ENCODE measurements at places on chromosomes 5 and 9. TPM values are rescaled to one million over a fixed set of nuclear protein-coding genes. Genes with fewer than 3 reads are reported as not detected.

MORN5 gene
- not detected for total RNA-seq

F2RL2 gene
- total RNA-seq = 0.17 TPM

SLIT3 gene
- 25.5 TPM for total RNA-seq

TTC23L gene
- 0.43 TPM for total RNA-seq

FBLL1 gene
- 0.51 TPM for total RNA-seq

ZDHHC11B gene
- 6.4 TPM for total RNA-seq

GTF2H2C gene
- 26.4 TPM for total RNA-seq

FOXD1 gene
- total RNA-seq = 0.16 TPM

IL13 gene
- total RNA-seq = not detected

SMARCA2 gene
- 131 TPM for total RNA-seq

FOXD4L4 gene
- total RNA-seq = 0.27 TPM

QRFP gene
- total RNA-seq = not detected

DNA sequence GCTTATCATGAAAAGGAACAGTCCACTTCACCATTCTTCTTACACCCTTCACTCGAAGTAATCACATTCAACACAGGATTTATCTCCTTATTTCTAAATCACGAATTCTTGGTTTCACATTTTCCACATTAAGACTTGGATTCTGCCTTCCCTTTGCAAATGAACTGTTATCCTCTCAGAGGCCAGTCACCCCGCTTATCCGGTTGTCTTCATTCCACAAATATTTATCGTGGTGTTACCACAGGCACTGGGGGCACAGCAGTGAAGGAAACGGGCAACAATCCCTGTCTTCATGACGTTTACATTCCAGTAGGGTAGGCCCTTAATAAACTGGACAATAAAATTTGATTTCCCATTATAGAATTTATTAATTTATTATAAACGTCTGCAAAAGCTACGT lies 284.2 kb downstream of the DENND1A start:
- no peak for DNase-seq

DNA sequence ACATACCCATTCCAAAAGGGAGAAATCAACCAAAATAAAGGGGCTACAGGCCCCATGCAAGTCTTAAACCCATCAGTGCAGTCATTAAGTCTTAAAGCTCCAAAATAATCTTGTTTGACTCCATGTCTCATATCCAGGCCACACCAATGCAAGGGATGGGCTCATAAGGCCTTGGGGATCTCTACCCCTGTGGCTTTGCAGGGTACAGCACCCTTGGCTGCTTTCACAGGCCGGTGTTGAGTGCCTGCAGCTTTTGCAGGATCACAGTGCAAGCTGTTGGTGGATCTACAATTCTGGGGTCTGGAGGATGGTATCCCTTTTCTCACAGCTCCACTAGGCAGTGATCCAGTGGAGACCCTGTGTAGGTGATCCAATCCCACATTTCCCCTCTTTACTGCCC lies 5.0 kb upstream of the SPINK14 start:
- DNase-seq = no peak

DNA sequence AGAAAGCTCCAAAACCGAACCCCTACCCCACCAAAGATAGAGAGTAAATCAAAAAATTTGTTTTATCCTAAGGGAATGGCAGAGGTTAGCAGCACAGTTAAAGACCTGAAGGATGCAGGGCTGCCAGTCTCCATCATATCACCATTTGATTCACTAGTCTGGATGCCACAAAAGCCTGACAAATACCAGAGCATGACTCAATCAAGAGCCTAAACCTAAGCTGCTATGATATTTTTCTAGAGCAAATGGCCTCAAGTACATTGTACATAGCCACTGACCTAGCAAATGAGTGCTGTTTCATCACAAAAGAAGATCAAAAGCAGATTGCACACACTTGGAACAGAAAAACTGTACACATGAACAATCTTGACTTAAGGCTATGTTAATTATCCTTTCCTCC lies 48.0 kb downstream of the DPYSL3 start:
- DNase-seq = no peak

- peak; percentile 88 for DNase-seq
Observed at GRCh38 chr9:131590907-131591844, 45.9 kb downstream of the PRRT1B start.

DNA sequence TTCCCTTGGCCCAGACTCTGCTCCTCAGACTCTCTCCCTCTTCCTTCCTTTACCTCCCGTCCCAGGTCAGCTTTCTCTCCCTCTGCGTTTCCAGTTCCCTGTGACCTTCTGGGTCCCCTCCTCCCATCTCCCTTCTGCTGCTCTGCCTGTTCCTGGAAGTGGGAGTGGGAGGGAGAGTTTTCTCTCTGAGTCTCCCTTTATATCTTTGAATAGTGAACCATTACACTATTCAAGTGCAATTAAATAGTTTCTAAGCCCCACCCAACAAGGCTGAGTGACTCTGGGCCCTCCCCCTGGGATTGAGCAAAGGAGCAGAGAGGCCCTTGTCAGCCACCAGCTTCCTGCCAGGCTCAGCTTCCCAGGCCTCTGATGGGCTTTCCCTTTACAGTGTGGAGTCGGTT lies 34.8 kb downstream of the THBS4 start:
- peak; percentile 20 for DNase-seq

DNA sequence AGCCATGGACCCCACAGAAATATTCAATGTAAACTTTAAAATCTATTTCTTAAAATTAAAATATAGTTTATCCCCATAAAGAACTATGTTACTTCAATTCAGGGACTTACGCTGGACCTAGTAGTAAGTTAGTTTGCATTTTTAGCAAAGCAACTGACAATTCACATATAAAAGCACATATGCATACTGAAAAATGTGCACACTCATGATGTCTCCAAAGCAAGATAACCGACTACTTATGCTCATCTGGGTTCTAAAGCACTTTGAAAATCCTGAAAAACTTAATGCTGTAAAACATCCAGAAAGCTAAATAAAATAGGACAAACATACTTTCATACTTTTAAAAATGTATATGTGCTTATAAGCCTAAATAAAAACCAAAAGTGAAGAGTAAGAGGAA lies 264.4 kb upstream of the GAS1 start:
- DNase-seq = no peak

DNA sequence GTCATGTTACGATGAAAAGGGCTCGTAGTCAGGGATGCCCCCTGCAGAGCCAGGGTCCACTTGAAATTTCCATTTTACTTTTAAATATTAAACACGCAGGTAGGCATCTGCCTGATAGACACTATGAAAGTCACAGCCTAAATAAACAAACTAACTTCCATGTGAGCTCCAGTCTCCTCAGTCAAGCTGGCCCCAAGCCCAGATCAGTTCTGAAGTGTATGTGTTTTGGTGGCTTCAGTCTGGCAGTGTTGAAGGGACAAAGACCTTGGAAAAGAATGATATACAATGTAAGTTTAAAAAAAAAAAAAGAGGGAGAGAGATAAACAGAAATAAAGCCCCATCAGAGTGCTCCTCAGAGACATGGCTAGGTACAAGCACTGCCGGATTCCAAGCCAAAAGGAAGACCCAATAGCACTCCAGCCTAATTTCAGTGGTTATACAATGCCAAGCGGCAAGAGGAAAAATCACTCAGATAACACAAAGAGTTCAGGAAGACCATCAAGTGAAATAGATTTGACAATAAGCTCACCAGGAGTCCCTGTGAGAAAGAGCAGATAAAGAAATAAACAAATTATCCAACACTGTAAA lies 181.0 kb downstream of the BNC2 start:
- DNase-seq = peak; percentile 14

GRCh38 chr5:91366551-91366950 lies 16.6 kb downstream of the ARRDC3 start:
- no peak for DNase-seq

GRCh38 chr9:136525841-136526499 lies 19.9 kb downstream of the NOTCH1 start:
- DNase-seq = peak; percentile 74

DNA sequence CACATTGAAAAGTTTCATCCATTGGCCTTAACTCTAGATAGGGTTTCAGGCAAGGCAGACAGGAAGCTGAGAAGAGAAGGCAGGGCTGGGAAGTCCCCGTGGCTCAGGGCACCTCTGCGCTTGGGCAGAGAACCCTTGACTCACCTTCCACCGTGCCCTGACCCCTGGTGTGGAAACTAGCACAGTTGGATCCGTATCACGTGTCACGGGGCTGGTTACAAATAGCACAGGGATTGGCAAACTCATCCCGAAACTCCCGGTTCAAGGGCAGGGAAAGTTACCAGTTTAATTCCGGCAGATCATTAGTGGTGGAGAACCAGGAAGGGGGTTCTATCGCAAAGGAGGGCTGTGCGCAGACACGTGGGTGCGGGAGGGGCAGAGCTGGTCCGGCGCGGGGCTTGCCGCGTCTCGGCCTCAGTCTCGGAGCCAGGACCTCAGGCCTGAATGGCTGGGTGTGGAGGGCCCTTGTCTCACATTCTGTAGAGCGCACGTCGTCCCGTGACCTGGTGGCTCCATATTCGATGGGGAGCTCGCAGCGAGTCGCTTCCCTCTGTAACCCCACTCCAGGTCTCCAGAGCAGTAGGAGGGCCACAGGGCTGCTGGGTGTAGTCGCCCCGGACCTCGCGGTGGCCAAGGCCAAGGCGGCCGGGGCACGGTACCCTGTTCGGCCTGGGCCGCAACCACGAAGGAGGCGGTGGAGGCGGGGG lies 771 bp upstream of the TMEM171 start:
- peak; percentile 66 for DNase-seq

GRCh38 chr5:170181902-170182301 lies 50.9 kb upstream of the C5orf58 start:
- no peak for DNase-seq

DNA sequence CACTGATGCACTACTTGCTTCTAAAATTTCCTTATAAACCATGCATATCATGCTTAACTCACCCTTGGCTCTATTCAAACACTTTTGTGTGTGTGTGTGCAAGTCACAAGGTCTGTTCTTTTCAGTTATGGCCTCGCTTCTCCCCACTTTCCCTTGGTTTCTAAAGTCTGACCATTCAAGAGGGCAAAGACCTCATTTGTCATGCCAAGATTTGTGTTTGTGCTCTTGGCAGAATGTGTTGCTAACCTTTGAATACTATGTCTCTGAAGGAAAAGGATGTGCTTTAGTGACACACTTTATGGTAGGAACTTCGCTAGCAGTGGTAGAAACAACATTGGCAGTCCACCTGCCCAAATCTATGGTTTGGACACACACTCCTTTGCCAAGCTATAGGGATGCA lies 50.4 kb downstream of the SNX18 start:
- no peak for DNase-seq

DNA sequence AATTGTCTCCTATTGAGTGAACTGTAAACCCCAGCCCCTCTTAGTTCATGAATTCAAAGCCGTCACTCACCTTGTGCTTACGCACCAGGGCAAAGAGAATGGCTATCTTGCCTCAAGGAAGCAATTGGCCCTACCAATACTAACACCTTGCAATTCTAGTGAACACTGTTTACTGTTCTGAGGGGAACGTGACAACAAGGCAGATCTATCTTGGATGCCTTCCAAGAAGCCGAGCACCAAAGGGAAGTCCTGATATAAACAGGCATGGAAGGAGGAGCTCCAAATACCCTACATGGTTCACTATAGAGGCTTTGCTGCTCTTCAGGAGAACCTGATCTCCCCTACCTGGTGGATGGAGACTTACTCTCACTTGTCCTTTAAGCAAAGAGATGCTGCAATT lies 1.7 kb upstream of the PLPPR1 start:
- DNase-seq = no peak

GRCh38 chr9:15144622-15145061 lies 162.4 kb downstream of the TTC39B start:
- no peak for DNase-seq

DNA sequence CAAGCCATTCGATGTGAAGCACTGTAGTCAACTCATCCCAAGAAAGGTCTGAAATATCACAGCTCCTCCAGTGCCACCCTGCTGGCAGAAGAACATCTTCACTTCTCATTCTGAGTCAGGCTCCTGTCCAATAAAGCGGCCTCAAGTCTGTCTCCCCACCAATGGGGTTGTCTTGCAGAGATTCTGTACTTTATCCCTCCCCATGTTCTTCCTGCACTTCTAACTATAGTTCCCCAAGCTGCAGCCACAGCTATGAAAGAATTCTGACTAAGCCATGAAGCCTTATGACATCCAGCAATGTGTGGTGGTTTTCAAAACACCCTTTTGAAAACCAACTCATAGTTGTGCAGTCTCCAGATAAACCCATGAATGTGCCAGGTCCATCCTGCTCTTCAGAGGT lies 6.8 kb downstream of the MACROH2A1 start:
- DNase-seq = no peak

GRCh38 chr5:158174918-158175851 lies 316.2 kb upstream of the CLINT1 start:
- DNase-seq = peak; percentile 74

DNA sequence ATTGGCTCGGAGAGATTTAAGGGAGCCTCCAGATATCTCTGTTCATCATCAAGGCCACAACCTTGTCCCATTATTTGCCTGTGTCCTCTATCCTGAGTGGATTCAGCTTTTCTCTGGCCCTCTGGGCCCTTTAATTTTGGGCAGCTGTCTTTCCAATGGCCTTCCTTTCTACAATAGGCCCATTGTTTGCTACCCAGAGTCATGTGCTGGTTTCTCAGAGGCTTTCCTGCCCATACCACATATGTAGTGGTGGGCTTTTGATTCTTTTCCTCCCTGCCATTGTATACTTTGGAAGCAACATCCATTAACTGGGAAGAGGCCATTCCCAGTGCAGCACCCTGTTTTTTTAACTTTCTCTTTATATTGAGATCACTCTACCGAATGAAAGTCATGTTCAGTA lies 233.9 kb upstream of the SGCD start:
- no peak for DNase-seq

GRCh38 chr9:4137681-4138099 lies 162.2 kb downstream of the GLIS3 start:
- DNase-seq = no peak

DNA sequence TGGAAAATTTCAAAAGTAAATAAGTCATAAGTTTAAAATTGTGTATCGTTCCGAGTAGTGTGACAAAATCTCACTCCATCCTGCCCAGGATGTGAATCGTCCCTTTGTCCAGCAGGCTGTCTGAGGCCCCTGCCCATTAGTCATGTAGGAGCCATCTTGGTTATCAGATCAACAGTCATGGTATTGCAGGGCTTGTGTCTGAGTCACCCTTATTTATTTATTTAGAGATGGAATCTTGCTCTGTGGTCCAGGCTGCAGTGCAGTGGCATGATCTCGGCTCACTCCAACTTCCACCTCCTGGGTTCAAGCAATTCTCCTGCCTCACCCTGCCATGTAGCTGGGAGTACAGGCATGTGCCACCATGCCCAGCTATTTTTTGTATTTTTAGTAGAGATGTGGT lies 30.2 kb downstream of the ITGA2 start:
- no peak for DNase-seq

GRCh38 chr9:100472788-100473275 lies at the start of gene TMEFF1:
TMEFF1 (plus strand) TSS chr9:100473149; CDS start chr9:100473545, 396 bp downstream.
- DNase-seq = no peak

GRCh38 chr9:113492343-113493202 lies 29.0 kb downstream of the RGS3 start:
- DNase-seq = no peak

DNA sequence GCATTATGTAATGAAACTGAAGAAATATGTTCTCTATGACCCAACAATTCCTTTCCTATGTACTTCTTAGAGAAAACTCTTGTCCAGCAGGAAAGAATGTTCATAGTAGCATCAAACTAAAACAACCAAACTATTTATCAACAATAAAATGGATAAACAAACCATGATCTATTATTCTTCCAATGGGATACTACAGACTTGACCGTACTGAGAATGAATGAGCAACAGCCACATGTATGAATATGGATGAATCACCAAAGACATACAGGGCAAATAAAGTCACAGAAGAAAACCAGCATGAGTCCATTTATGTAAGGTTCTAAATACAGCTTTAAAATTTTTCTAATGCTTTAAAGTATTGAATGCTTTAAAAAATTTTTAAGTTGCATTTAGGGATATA lies 73.6 kb upstream of the SUSD1 start:
- no peak for DNase-seq

GRCh38 chr9:127966416-127967150 lies 14.2 kb downstream of the EEIG1 start:
- DNase-seq = peak; percentile 45

Measured in mucosa of descending colon (tissue), 3 donors.